ENCODE measurements at places on chromosomes 7 and 10.

GRCh38 chr7:100546129-100546925, 7.3 kb downstream of the AGFG2 start:
- DNase-seq, result no peak

GRCh38 chr10:27981744-27982143, 17.1 kb downstream of the ODAD2 start:
- DNase-seq, result no peak

- DNase-seq, result no peak
These were observed 204.1 kb downstream of the TRIL start for GRCh38 chr7:28754027-28754426.

DNA sequence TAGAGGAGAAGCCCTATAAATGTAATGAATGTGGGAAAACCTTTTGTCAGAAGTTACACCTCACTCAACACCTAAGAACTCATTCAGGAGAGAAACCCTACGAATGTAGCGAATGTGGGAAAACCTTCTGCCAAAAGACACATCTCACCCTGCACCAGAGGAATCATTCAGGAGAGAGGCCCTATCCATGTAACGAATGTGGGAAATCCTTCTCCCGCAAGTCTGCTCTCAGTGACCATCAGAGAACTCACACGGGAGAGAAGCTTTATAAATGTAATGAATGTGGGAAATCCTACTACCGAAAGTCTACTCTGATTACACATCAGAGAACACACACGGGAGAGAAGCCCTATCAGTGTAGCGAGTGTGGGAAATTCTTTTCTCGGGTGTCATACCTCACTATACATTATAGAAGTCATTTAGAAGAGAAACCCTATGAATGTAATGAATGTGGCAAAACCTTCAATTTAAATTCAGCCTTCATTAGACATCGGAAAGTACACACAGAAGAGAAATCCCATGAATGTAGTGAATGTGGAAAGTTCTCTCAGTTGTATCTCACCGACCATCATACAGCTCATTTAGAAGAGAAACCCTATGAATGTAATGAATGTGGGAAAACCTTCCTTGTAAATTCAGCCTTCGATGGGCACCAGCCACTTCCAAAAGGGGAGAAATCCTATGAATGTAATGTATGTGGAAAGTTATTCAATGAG, 18.9 kb downstream of the RBAK start:
- DNase-seq, result no peak

GRCh38 chr7:157520249-157520648, 183.4 kb downstream of the DNAJB6 start:
- DNase-seq, result no peak

DNA sequence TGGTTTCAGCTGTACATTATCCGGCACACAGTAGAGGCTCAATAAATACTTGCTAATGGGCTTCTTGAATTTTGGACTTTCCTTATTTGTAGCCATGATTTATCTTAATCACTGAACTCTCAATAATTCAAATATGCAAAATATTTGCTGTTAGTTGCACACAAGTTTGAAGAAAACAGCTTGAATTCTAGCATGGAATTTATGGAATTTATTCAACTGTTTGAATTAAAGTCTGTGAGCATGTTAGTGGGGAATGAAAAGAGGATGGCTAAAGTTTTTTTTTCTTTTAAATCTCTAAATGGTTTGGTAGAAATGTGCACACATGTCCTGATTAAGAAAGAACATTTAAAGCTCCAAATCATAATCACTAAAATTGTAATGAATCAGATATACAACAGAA, 42.5 kb downstream of the SIRT1 start:
- DNase-seq, result no peak

GRCh38 chr10:96470116-96470743, 43.5 kb downstream of the TLL2 start:
- DNase-seq, result no peak

GRCh38 chr10:56586461-56586891, 225.4 kb upstream of the ZWINT start:
- DNase-seq, result no peak

DNA sequence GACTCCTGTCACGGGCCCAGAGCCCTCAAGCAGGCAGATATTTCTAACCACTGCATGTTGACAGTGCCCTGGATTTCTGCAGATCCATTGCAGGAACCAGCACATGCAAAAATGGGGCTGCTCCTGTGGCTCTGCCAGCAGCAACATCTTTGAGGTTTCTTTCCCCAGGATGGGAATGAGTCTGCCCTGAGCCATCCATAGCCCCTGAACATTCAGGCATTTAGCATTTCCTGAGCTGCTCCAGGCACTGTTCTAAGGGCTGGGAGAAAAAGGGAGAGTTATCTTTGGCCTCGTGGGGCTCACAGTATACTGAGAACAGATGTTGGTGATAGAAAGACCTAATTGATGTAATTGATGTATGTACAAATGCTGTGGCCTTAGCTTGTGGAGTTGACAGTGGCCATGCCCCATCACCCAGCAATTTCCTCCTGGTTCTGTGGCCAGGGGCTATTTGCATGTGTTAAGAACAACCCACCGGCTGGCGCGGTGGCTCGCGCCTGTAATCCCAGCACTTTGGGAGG, 66.0 kb upstream of the LRRC4 start:
- no peak for DNase-seq

DNA sequence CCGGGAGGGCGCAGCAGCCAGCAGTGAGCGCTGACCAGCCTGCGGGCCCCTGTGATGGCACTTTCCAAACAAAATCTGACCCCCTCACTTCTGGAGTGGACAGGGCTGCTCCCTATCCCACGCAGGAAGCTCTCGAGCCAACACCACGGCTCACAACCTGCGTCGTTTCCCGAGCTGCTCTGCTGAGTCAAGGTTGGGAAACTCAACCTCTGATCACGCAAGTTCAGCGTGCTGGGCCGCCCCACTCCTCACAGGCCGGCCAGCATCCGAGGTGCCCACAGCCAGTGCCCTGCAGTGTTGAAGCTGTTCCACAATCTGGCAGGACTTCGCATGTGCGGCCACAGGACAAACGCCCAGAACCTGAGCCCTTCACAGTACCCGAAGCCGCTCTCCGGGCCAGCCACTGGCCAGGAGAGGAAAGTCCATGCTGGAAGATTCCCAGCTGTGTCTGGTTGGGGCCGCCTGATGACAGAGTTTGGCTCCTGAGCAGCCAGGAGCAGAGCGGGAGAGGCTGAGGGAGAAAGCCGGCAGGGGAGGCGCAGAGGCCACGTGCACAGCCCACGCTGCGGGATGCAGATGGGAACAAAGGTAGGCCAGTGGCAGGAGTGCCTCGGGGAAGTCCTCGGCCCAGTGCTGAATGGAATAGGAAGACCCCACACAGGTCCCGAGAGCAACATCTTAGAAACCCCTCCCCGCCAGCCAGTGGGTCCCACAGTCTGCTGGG, 263.3 kb upstream of the TCERG1L start:
- no peak for DNase-seq

DNA sequence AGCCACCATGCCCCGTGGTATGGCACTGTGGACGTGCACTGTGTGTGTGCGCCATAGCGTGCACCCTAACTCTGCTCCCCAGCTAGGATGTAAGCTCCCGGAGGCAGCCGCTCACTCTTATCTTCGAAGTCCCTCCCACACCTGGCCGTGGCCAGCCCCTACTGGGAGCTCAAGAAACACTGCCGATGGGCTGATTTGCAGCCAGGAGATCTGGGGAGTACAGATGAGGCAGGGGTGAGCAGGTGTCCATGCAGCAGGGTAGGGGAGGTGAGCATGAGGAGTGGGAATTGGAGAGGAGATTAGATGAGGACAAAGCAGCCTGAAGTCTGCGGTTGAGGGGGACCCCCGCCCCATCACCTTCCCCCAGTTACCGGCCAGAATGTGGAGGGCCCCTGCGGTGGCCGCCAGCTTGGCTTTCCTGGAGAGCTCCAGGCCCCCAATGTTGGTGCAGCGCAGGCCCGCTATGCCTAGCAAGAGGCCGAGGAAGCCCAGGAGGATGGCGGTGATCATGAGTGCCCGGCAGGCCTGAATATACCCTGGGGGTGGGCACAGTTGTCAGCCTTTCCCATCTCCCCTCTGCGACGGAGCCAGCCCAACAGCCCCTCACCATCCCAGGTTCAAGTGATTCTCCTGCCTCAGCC, 3.6 kb downstream of the CLDN15 start:
- DNase-seq, result no peak

GRCh38 chr10:88473989-88474883, 108.9 kb downstream of the RNLS start:
- no peak for DNase-seq

GRCh38 chr7:13989126-13989948, at the start of gene ETV1:
ETV1 (minus strand) TSS chr7:13989666; CDS start chr7:13989052, 614 bp downstream.
- no peak for DNase-seq

Data from stimulated activated CD4-positive, alpha-beta T cell treated with anti-CD3 and anti-CD28 coated beads, Interleukin-1b, Interleukin-23, amount 100 ng/mL, for 1 hour (primary cell).